Endothelial cell of umbilical vein (primary cell): ENCODE measurements at places on chromosomes 1 and 21. TPM values are rescaled to one million over a fixed set of nuclear protein-coding genes. Genes with fewer than 3 reads are reported as not detected.

SCAF4 gene
- 41.2 and 42.0 TPM in 2 replicates for total RNA-seq

ZYG11A gene
- 1.3 and 2.1 TPM in 2 replicates for total RNA-seq

F3 gene
- 1.9 and 2.3 TPM in 2 replicates for total RNA-seq

NOC2L gene
- 87.9 and 88.6 TPM in 2 replicates for total RNA-seq

CHI3L2 gene
- not detected in 2 replicates for total RNA-seq

TTC22 gene
- total RNA-seq: not detected in 2 replicates

GNG12 gene
- 145 and 152 TPM in 2 replicates for total RNA-seq

UTS2 gene
- total RNA-seq: not detected in 2 replicates

ATF6 gene
- 38.8 and 40.3 TPM in 2 replicates for total RNA-seq

HSD3B1 gene
- not detected in 2 replicates for total RNA-seq

GJA9 gene
- total RNA-seq: not detected in 2 replicates

PRDM16 gene
- not detected in 2 replicates for total RNA-seq

IRF6 gene
- total RNA-seq: 22.1 and 42.0 TPM in 2 replicates

FAM131C gene
- 0.44 TPM in 1 of 2 replicates, not detected in the other for total RNA-seq

NBPF4 gene
- not detected in 2 replicates for total RNA-seq

RRAGC gene
- total RNA-seq: 33.2 and 40.1 TPM in 2 replicates

ALX3 gene
- not detected in 2 replicates for total RNA-seq

CDK18 gene
- total RNA-seq: 0.32 and 1.2 TPM in 2 replicates

IQCC gene
- 1.8 and 2.2 TPM in 2 replicates for total RNA-seq

MMP23B gene
- total RNA-seq: 5.3 TPM in 1 of 2 replicates, not detected in the other

VPS26C gene
- 53.7 and 57.3 TPM in 2 replicates for total RNA-seq

EDARADD gene
- total RNA-seq: not detected in 2 replicates

HMGCL gene
- total RNA-seq: 23.9 and 24.2 TPM in 2 replicates

OVAAL gene
- not detected in 2 replicates for total RNA-seq

FCRL1 gene
- not detected in 2 replicates for total RNA-seq

TNFAIP8L2 gene
- not detected in 2 replicates for total RNA-seq

ANGPTL1 gene
- 0.51 TPM in 1 of 2 replicates, not detected in the other for total RNA-seq

ADCY10 gene
- not detected in 2 replicates for total RNA-seq

OR10K1 gene
- total RNA-seq: not detected in 2 replicates

PNRC2 gene
- 77.8 and 107 TPM in 2 replicates for total RNA-seq

MATN1 gene
- total RNA-seq: 0.29 TPM in 1 of 2 replicates, not detected in the other

MRPL9 gene
- total RNA-seq: 96.9 and 112 TPM in 2 replicates

PTGER3 gene
- not detected in 2 replicates for total RNA-seq

NHLH1 gene
- 0.16 and 0.46 TPM in 2 replicates for total RNA-seq

SPATA1 gene
- 1.7 and 2.6 TPM in 2 replicates for total RNA-seq

S100A7 gene
- not detected in 2 replicates for total RNA-seq

AGT gene
- not detected in 2 replicates for total RNA-seq

CCDC24 gene
- total RNA-seq: 2.2 and 2.8 TPM in 2 replicates

TSTD1 gene
- total RNA-seq: 8.9 and 12.5 TPM in 2 replicates

SPRR1A gene
- not detected in 2 replicates for total RNA-seq

CNIH3 gene
- 1.0 and 2.5 TPM in 2 replicates for total RNA-seq

WNT3A gene
- total RNA-seq: not detected in 2 replicates

OR2L3 gene
- not detected in 2 replicates for total RNA-seq

TAS1R1 gene
- total RNA-seq: not detected in 2 replicates

POLR3GL gene
- 15.3 and 18.8 TPM in 2 replicates for total RNA-seq

HMGCS2 gene
- not detected in 2 replicates for total RNA-seq

PIP5K1A gene
- 72.1 and 77.0 TPM in 2 replicates for total RNA-seq

SYTL1 gene
- total RNA-seq: not detected in 2 replicates

ZBTB8OS gene
- 38.0 and 41.9 TPM in 2 replicates for total RNA-seq

SMCP gene
- total RNA-seq: not detected in 2 replicates

KLHDC7A gene
- total RNA-seq: not detected in 2 replicates
